ENCODE measurements at places on chromosomes 16 and 17.

- H3K36me3 ChIP-seq: no peaks in the 10 kb centered on the region
- H3K4me3 ChIP-seq: no peak overlapping the region
- no peaks in the 10 kb centered on the region for H3K27me3 ChIP-seq
- peaks cover 23% of the 10 kb centered on the region for H3K4me1 ChIP-seq
- DNase-seq: no peak
These were observed 43.8 kb upstream of the NDRG4 start for GRCh38 chr16:58456193-58456592.

- no peak overlapping the region for H3K4me3 ChIP-seq
- no peak overlapping the region for H3K27ac ChIP-seq
- no peak for DNase-seq
- peaks cover 32% of the 10 kb centered on the region for H3K4me1 ChIP-seq
- no peaks in the 10 kb centered on the region for H3K36me3 ChIP-seq
These were observed 63.5 kb downstream of the MSI2 start for GRCh38 chr17:57319806-57320205.

- no peak overlapping the region for H3K27ac ChIP-seq
- no peak overlapping the region for H3K4me3 ChIP-seq
These were observed 4.4 kb upstream of the EIF4A3 start for GRCh38 chr17:80151333-80151732.

DNA sequence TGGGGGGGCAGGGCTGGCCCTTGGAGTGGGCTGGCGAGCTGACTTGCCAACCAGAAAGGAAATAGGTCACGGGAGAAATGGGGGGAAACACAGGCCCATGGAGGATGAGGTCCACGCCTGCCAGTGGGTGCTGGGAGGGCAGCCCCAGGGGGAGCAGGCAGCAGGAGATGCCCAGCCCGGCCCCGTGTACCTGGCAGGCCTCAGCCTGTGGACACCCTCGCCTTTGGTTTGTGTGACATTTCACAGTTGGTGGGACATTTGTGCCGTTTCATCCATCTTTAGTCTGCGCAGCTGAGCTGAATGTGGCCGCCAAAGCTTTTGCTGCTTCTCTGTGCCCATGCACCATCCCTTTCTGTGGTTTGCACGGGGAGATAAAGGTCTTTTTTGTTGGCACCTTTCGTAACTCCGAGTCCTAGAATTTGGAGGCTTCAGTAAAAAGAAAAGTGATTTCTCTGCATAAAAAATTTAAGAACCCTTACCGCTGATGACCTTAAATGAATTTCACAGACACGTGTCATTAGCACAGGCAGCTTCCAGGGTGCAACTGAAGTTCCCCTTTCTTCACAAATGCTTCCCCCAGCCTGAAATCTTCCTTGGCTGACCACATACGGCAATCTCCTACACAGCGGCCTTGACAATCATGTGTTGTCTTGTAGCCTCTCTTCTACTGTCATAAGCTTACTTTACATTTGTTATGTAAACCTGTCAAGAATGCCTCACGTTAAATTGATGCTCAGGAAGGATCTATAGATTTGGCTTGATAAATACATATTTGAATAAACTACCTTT lies 193.6 kb downstream of the RPTOR start:
- H3K27ac ChIP-seq: no peak overlapping the region
- no peak for DNase-seq
- peaks cover 4% of the 10 kb centered on the region for H3K36me3 ChIP-seq
- peaks cover 3% of the 10 kb centered on the region for H3K4me1 ChIP-seq

All from left ventricle myocardium inferior (tissue), 1 donor.